ENCODE measurements at places on chromosomes 5 and 9.

DNA sequence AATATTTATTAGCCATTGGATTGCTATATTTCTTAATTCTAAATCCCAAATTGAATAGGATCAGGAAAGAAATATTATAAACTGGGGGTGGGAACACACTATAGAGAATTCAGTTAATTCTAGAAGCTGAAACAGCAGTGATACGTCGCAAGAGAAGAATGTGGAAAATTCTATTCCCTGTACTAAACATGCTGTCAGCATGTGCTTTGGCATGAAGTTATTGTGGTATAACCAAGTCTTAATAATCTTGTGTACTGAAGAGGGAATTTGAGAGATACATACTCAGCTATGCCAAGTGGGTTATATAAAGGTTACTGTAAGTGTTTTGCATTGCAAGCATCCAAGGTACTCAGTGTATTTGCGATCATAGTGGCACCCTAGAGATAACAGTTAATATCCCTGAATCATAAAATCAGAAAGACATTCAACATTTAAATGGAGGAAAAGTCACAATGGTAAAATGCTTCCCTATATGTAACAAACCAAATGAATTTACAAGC, 1492.9 kb upstream of the C9orf72 start:
- DNase-seq = no peak

DNA sequence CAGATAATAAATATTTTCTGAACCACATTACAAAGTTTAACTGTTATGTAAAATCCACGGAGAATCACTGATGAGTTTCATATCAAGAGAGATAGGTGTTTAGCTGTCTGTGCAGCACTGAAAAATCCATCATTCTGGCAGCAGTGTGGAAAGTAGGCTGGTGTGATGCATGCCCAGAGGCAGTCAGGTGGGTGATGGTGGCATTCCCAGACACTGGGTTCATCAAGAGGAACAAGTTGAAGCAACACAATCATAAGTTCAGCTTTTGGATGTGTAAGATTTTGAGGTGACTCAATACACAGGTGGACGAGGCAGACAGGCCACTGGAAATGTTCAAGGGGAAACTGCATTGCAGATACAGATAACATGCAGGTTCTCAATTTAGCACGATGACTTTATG, 11.9 kb downstream of the DNAH5 start:
- DNase-seq = no peak

DNA sequence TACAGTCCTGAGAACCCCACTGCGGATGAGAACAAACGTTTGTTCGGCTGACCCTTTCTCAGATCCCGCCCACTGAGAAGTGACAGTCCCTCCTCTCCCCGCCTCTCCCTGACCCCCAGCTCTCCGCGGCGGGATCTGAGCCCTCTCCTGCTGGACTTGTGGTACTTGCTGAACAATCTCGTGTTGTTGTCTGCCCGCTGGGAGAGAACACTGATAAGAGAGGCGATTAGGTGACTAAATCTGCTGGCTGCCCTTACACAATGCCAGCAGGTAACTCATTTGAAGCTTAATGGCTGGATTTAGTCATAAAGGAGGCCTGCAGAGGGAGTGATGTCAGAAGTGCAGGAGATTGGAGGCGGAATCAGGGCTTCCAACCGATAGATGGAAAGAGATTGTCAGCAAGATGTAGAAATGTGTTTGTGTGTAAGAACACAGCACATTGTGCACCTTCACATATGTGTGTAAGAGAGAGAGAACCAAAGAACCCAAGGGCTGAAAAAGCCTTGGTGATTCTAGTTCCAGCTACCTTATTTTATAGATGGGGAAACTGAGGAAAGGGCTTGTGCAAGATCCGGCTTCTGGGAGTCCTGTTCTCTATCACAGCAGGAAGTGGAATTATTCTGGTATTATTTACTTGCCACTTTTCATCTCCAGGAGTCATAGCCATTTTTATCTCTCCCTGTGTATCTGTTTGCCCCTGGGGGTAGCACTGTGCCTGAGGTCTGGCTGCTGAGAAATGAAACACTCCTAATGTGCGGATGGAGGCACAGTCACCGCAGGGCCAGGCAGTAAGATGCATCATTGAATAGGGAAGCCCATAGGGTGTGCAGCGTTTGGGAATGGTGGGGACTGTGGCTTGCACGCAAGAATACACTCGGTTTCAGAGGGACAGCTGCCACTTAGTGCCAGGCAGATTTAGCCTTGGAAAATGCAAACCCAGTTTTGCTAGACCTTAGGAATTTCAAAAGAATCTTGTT, 203.7 kb upstream of the MSX2 start:
- DNase-seq = no peak

DNA sequence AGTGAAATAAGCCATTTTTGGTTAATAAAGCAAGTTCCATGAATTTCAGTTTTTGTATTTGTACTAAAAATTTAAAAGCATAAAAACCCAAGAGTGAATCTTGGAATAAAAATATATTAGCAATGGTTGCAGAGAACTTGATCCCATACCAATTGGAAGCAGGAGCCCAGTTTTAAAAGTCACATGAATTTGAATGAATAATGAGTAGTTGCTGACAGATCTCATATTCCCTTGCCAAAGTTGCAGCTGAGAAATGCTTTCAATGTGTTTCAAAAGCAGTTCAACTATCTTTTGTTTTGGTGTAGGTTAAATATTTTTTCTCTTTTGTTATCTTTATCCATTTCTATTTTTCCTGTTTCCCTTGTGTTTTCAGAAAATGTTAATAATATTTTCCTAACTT, 818.6 kb downstream of the CDH18 start:
- DNase-seq = no peak

GRCh38 chr9:114855488-114855887, 49.6 kb upstream of the TNFSF15 start:
- DNase-seq = no peak

DNA sequence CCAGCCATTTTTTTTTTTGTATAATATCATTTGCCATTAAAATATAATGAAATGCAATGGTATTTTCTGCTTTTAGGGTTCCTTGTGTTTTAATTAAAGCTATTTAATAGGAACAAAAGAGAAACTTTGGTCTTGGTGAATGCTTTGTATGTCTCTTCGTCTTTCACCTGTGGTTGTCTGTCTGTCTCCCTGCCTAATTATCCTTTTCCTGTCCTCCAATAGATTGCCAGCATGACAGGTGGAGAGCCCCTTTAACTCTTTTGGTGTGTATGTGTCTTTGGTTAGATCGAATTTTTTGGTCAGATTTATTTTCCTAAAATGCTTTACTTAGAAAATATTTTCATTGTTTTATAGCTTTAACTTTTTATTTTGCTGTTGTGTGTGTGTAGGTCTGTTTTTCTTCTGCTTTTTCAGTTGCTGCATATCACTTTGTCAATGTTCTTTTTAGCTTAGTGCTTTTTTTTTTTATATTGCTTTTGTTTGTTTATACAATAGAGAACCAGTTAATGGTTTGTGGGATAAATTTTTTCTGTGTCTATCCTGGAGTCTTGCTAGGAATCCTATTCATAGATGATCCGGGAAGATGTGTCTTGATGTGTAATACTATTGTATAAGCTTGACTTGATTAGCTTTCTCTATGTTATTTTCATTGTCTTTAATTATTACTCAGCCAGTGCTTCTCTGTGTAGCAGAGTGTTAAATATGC, 8.6 kb downstream of the CHMP5 start:
- no peak for DNase-seq
